ENCODE measurements at places on chromosomes 4 and X.
A peak's percentile ranks its signal among the peaks of the same experiment; 100 is the strongest.

DNA sequence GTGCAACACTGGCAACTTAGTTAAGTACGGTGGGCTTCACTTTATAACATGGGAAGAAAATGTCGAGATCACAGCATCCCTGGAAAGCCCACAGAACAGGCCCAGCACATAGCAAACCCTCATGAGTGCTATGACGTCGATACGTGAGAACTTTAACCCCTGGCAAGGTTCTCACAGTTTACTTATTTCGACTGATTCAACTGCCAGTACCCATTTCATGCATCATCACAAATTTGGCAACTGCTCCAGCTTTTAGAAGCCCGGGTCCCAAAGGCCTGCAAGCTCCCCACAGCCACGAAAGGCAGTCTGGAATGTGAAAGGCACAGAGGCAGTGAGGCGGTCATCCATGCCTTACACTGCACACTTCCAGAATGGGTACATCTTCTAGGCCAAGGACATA is 41.2 kb downstream of the RELL1 start:
- DNase-seq, result no peak

GRCh38 chrX:39815631-39816030 is 282.1 kb downstream of the BCOR start:
- DNase-seq, result peak; percentile 10

- DNase-seq, result no peak
Observed at GRCh38 chr4:151835467-151835866, 74.7 kb upstream of the GATB start.

DNA sequence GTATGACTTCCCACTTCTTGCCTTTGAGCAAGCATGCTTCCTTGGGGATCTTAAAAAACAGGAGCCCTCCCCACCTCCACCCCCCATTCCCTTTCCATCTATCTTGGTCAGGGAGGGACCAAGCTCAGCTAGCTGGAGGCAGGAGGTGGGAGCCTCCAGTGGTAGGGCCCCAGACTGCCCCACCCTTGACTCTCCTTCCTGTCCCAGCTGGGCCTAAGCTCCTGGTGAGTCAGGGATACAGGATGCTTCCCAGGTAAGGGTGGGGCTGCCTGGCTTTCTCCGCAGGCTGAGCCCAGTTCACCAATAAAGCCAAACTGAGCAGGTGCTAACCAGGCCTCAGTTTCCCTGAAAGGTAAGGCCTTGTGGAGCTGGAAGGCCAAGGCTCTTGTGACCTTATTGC is 15.2 kb downstream of the EFNB1 start:
- DNase-seq, result no peak

- peak; percentile 48 for DNase-seq
Observed at GRCh38 chrX:72123471-72124185, 8.1 kb downstream of the RTL5 start.

GRCh38 chr4:76712564-76712963 is 185.4 kb downstream of the SOWAHB start:
- peak; percentile 36 for DNase-seq

DNA sequence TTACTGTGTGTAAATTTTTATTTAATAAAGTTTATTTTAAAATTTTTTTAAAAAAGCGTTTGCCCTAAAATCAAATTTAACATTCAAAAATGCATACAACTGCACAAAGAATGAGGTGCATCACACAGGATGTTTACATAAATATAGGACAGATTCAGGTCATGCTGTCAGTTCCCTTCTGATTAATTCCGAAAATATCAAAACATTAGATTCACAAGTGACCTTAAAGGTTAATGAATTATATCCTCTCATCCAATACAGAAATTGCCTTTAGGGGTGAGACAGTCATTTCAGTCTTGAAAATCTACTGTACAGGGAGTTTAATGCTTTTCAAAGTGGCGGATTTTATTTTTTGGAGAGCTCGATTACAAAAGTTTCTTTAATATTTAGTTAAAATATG is 208.7 kb upstream of the FTHL17 start:
- DNase-seq, result peak; percentile 17

DNA sequence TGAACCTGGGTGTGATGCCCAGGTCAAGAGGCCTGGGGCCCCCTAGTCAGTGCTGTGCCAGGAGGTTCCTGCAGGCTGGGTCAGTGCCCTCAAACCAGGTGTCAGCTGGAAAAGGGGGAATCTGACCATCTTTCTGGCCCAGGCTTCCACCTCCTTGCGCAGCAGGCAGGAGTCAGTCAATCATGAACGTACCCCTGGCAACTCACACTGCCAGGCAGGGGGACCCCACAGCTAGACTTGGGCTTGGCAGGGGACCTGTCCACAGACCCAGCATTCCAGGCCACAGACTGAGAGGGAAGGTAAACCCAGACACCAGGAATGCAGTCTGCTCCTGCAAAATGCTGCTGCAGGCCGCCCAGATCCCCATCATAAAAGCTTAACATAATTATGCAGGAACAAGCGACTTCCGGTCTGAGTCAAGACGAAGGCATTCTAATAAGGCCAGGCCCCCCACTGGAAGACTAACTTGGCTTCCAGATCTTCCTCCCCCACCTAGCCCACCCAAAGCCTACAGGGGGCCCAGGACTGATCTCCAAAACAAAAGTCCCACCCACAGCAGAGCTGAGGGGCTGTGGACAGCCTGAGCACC is 156.3 kb downstream of the BCOR start:
- peak; percentile 61 for DNase-seq

DNA sequence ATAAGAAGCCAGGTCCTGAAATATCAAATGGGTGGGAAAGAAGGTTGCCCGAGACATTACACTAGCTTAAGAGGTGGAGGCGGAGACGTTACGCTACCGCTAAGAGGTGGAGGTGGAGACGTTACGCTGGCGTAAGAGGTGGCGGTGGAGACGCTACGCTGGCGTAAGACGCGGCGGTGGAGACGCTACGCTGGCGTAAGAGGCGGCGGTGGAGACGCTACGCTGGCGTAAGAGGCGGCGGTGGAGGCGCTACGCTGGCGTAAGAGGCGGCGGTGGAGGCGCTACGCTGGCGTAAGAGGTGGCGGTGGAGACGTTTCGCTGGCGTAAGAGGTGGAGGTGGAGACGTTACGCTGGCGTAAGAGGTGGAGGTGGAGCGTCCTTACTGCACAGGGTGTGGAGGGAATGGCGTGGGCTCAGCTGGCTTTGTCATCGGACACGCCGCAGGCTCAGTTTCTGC is 12.8 kb downstream of the CYP4V2 start:
- peak; percentile 46 for DNase-seq

DNA sequence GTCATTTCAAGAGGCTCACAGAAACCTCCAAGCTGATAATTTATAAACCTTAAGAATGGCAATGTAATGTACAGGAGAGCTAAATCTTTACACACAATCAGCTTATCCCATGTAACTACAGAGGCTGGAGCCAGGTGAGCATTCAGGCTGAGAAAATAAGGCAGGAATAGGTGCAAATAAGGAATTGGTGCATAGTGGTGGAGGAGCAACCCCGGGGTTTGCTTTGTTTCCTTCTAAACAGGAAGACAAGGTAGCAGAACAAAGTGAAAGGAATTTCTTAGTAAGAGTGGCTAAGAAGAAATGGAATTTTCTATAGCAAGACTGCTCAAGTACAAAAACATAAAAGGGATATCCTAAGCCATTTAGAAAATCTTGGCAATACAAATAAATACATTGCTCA is 82.4 kb downstream of the NR3C2 start:
- no peak for DNase-seq

- DNase-seq, result no peak
Observed at GRCh38 chr4:16263056-16263455, 36.8 kb upstream of the TAPT1 start.

DNA sequence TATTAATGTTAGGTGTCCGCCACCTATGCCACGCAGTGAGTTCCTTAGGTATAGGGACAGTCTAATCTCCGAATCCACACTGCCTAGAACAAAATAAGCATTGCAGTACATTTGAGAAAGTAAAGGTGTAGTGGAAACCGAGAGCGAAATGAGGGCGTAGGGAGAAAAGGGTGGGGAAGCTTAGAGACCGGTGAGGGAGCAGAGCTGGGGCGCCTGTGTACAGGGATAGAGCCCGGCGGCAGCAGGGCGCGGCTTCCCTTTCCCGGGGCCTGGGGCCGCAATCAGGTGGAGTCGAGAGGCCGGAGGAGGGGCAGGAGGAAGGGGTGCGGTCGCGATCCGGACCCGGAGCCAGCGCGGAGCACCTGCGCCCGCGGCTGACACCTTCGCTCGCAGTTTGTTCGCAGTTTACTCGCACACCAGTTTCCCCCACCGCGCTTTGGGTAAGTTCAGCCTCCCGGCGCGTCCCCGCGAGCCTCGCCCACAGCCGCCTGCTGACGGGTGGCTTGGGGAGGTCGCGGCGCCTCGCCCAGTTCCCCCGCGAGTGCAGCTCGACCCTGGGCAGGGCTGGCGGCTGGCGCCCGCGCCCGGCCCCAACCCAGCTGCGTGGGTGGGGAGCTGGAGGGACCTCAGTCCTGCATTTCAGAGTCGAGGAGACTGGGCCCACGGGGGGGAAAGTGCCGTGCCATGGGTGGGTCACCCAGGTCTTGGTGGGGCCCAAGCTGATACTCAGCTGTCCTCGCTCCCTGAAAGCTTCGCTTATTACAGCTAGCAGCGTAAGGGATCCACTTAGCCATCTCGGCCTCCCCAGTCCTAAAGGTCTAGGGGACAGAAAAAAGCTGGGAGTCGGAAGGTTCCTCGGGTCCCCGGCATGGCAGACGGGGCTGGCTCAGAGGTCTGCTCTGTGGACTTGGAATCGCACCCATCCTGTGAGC is at the start of gene ANXA3:
TSS of gene ANXA3 (plus strand) at position 351 of the 932 bp plus-strand sequence. CDS start 2,704 bp downstream, outside the sequence.
- DNase-seq, result no peak

- no peak for DNase-seq
Observed at GRCh38 chr4:1569461-1570151, 114.5 kb downstream of the FAM53A start.

DNA sequence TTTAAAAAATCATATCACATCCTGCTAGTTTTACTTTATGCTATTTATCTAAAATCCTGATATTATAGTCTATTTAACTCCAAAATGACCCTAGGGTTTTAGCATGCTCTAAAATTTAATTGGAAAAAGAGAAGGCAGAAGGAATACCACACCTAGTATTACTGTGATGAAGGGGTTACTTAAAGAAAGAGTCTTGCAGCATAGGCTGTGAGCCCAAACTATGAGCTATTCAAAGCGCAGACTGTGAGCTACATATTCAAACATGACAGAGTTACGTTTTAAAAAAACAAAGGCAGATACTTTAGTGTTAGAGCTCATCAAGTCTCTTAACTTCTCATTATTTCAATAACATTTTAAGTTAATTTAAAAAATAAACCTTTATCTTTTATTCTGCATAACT is 247.7 kb upstream of the ETNPPL start:
- DNase-seq, result no peak

GRCh38 chrX:41823402-41823801 is 99.4 kb downstream of the GPR82 start:
- peak; percentile 18 for DNase-seq

DNA sequence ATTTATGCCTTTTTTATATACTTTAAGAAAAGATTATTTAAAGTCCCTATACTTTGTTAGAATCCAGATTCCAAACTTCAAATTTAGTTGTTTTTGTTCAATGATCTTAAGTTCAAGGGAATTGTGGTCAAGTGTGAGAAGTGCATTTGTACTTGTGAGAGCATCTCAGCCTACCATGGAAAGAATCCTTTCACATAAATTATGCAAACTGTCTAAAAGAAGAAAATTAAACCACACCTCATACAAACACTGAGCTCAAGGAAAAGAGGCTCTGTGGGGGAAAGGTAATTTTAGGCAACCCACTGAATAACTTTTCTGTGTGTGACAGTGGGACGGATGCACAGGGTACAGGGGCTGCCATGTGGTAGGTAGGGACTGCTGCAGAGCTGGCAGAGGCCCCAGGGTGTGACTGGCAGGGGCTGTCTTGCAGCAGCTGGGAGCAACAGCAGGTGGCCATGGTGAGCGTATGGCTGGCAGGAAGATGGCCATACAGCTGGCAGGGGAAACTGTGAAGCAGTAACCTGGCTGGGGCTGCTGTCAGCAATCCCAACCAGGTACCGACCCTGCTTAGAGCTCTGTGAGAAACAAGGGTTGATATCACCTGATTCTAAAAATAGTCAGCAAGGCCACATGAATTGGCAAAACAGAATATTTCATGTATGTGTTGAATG is 130.6 kb downstream of the UGT8 start:
- DNase-seq, result no peak

DNA sequence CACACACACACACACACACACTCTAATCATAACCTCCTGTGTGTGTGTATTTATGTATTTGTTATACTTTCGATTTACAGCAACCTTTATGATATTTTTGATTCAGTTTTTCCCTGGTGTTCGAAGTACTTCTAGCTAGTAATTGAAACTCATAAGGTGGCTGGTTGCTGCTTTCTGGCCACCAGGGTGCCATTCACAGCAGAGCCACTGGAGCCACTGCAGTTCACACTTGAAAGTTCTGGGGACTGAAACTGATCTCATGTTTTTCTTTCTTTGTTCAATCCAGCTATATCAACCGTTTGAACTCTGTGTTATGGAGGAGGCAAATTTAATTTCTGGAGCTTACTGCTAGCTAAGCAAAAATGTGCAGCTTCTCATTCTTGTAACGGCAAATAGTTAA is 419.4 kb downstream of the ADGRL3 start:
- DNase-seq, result no peak

DNA sequence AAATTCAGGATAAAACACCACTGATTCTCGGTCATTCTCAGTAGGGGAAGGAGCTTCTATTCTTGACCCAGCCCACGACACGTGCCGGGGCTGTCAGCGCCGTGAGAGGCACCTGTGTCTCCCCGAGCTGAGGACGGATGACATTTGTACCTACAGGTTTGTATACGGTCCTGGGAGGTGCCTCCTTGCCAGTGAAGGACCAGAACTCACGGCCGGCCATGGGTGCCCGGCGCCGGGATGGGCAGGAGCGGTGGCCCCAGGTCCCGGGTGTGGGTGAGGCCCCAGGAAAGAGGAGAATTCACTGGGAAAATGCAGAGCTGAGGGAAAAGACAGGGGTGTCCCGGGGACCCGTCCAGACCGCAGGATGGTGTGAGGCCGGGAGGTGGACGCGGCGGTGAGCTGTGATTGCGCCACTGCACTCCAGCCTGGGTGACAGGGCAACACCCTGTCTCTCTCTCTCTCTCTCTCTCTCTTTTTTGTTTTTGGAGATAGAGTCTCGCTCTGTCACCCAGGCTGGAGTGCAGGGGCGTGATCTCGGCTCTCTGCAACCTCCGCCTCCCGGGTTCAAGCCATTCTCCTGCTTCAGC is 48.9 kb upstream of the PPP2R3B start:
- DNase-seq, result no peak

- no peak for DNase-seq
Observed at GRCh38 chr4:40969501-40969900, 219.7 kb downstream of the NSUN7 start.

DNA sequence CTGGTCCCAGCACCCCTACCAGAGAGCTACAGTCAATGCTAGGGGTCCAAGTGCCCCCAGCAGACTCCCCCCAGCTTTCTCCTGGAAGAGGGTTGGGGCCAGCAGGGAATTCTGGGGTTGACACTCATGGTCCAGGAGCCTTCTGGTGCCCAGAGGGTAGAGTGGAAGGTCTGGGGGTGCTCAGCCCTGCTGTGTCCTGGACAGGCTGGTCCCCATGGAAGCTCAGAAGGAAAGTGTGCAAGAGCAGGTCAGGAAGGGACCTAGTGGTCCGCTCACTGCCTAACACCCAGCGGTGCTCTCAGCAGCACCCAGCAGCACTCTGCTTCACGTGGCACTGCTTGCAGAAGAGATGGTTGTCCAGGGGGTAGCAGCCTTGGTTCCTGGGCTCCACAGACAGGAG is 6.9 kb downstream of the TEX13C start:
- DNase-seq, result no peak

- DNase-seq, result no peak
Observed at GRCh38 chr4:98406819-98407218, 145.6 kb downstream of the RAP1GDS1 start.

Data from EH (cell line).